ENCODE measurements at places on chromosomes 5 and 9. TPM values are rescaled to one million over a fixed set of nuclear protein-coding genes. Genes with fewer than 3 reads are reported as not detected.

The OBP2B gene
- total RNA-seq: not detected

The PKN3 gene
- 13.3 TPM for total RNA-seq

DNA sequence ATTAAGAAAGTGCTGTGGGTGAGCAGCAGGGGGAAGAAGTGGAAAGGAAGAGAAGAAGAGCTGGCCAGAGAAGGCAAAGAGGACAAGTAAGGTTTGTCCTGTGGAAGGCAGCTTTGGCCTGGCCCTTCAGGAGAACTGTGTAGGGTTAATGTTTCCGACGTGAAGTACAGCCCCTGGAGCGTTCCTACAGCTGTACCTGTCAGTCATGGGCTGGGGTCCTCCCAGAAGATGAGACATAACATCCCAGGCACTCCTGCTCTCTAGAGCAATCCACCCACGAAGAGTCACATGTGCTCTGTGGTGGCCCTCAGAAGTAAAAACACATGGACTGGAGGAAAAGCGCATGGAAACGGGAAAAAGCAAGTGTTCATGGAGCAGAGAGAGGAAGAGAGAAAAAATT is 237.4 kb downstream of the CAAP1 start:
- no peak for DNase-seq

DNA sequence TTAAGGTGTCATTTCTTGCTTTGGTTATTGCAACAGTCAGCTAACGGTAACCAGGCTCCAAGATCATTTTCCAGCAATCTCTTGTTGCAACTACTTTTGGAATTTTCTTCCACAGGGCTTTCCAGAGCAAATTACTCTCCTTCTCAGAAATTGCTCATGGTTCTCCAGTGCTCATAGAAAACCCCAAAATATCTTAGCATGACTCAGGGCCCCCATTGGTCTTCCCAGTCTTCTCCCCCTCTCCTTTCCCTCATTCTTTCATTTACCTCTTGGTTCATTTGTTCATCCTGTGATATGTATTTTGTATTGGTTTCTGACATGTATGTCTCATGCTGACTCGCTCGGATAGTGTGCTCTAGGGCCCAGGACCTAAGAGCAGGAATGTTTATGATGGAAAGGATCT is 35.6 kb downstream of the WWC1 start:
- DNase-seq: no peak

- DNase-seq: no peak
Measured at GRCh38 chr9:22005702-22006606, 3.2 kb downstream of the CDKN2B start.

- DNase-seq: no peak
Measured at GRCh38 chr5:69099302-69099701, 5.5 kb downstream of the SLC30A5 start.

- peak; percentile 49 for DNase-seq
Measured at GRCh38 chr5:76855961-76856360, 6.1 kb downstream of the S100Z start.

GRCh38 chr5:160473681-160474080 is 52.0 kb downstream of the PTTG1 start:
- DNase-seq: no peak

DNA sequence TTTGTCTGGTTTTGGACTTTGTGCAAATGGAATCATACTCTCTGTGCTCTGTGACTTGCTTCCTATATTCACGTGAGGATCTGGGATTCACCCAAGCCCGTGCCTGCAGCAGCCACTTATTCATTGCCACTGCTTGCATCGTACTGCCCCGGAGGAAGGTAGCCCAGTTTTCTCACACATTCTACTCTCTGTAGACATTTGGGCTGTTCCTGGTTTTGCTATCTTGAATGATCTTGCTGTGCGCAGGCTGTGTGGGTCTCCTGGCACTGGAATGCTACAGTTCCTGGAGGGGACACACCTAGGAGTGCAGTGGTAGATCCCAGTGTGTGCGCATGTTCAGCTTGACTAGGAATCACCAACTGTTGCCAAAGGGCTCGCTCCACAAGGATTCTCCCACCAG is 99.2 kb upstream of the BOD1 start:
- DNase-seq: no peak

DNA sequence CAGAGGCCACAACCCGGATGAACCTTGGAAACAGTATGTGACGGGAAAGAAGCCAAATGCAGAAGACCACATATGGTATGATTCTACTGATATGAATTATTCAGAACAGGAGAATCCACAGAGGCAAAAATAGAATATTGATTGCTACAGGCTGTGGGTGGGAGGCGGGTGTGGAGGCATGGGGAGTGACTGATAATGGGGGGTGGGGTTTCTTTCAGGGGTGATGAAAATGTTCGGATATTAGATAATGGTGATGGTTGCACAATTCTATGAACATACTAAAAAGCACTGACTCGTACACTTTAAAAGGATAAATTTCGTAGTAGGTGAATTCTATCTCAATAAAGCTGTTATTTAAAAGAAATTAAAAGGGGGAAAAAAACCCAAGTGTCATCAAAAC is 10.7 kb downstream of the IL4 start:
- DNase-seq: no peak

GRCh38 chr9:14936491-14936890 is 26.3 kb upstream of the FREM1 start:
- DNase-seq: peak; percentile 50

GRCh38 chr9:5552301-5552700 is 42.0 kb downstream of the PDCD1LG2 start:
- DNase-seq: no peak

GRCh38 chr5:168295574-168296201 is 4.2 kb downstream of the WWC1 start:
- peak; percentile 71 for DNase-seq

DNA sequence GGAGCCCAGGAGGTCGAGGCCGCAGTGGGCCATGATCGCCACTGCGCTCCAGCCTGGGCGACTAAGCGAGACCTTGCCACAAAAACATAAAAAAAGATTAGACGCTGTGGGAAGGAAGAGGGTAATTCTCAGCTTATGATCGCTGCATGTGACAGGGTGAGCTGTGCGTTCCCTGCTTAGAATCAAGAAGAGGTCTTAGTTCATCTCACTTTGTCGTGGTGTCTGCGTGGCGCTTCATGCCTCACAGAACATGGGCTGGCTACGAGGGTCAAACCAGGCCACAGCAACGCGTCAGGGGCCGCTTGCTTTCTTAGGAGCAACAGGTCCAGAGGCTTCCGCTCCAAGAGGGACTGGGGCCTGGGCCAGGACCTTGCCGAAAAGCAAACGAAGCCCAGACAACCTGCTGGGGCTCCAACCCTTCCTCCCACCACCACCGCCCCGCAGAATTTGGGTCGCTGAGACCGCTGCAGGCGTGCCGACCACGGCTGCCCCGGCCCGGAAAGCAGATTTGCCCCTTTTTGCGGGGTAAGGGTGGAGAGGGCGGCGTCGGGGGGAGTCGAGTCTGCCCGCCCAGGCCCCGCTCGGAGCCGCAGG is 10.0 kb upstream of the GRIN1 start:
- DNase-seq: peak; percentile 45

DNA sequence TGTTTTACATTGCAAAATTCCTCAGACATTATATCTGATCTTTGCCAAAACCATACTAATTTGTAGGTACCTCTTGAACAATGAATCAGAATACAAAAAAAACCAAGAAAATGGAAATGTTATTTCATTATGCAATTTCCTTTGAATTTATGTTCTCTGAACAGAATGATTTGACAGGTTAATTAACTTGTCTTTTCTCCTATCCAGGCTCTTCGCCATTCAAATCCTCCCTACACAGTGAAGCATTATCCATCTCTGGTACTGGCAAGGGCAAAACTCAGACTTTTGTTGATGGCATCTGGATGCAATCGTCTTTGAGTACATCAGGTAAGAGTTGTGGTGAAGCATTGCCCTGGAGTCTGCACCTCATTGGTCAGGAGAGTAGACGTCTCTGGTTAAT is 655.7 kb upstream of the ITGA1 start:
- DNase-seq: no peak

DNA sequence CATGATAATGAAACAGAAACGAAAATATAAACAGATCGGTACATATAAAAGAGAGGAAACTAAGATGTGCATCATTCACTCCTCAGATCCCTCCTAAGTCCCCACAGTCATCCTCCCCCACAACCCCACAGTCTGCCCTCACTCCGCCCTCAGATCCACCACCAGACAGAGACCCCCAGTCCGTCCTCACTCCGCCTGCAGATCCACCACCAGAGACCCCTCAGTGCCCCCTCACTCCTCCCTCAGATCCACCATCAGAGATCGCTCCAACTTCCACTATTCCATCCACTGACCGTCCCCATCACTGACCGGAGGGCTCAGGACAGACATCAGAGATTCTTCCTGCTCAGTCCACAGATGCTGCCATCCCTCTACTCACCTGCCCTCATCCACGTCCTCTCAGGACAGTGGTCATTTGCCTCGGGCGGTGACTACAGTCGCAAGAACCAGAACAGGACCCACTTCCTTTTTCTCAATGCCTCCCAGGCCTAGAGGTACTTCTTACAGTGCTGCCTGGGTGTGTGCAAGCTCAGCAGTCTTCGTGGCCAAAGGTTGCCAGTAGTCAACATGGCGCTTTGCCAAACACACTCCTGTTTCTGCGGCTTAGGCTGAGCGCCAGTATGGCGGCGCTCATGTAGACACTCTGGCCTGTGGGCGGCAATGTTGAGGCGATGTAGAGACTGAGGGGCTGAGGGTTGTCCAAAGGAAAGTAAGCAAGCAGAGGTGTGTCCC is 8.3 kb upstream of the SPATA31C1 start:
- peak; percentile 88 for DNase-seq

- DNase-seq: no peak
Measured at GRCh38 chr9:88736136-88736637, 201.2 kb downstream of the NXNL2 start.

The INSL6 gene
- not detected for total RNA-seq

DNA sequence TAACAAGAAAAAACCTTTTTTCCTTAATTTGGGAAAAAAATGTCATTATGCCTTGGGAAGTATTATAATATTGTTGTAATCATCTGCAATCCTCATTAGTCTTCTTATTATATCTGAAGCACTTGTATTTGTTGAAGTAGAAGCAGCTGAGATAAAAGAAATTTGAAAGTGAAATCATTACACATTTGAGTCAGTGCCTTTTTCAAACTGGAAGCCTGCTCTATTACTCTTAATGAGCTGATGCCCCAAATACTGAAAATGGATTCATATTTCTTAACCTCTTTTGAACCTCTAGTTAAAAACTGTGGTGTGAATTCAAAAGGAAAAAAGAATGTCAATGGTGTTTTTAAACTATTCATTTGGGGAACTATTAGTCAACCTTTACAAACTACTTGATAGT is 1027.7 kb downstream of the NR2F1-AS1 start:
- no peak for DNase-seq

The CBY3 gene
- total RNA-seq: not detected

DNA sequence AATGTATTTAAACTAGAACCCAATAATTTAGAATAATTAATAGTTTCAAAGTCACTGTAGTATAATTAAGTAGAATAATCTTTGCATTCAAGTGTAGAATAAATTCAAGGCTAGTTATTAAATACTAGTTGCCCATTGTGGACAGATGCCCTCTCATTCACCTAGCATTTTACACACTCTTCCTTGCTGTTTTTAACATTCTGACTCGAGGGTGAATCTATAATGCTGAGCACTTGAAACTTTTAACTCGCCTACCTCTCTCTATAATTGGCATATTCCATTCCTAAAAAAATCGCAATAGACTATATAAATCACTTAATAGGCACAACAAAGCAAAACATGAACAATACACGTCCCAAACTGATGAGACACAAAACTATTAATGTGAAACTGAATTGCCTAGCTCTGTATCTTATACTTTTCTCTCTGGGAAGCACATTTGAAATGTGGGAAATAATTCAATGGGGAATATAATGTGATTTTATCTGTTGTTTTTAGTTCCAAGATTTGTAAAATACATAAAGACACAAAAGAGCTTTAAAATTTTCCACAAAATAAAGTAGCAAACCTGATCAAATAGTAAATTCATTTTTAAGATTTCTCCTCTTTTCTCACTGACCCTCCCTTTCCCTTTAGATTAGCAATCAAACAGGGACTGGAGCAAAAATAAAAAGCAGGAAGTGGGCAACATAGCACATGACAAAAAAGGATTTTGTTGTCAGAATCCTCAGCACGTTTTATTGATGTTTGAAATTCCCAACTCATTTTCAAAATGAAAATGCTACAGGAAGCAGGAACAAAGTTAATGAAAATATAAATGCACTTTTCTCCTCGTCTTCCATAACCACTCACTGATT is 295.6 kb downstream of the PDE4D start:
- DNase-seq: no peak

DNA sequence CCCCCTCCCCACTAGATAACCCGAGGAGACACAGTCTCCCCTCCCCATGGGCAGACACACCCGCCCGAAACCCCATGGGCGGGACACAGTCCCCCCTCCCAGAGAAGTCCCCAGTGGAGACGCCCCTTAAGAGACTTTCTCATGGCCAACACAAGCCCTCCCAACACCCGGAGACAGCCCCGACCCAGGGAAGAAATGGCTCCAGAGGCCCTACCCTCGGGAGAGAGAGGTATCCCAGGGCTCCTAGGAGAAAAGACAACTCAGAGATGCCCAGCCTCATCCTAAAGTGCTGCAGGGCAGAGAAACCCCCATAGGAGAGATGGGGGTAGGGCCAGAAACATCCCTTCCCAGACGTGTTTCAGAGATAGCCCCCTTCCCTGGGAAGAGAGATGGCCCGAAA is 27.4 kb downstream of the PCDH1 start:
- peak; percentile 50 for DNase-seq

GRCh38 chr5:140424135-140424534 is 22.5 kb downstream of the ANKHD1 start:
- no peak for DNase-seq

- DNase-seq: no peak
Measured at GRCh38 chr5:143376911-143377813, 26.3 kb downstream of the NR3C1 start.

The CD14 gene
- 99.8 TPM for total RNA-seq

The MARCOL gene
- not detected for total RNA-seq

The HMCN2 gene
- total RNA-seq: 7.5 TPM

The ABO gene
- 67.1 TPM for total RNA-seq

The PARP8 gene
- total RNA-seq: 54.2 TPM

DNA sequence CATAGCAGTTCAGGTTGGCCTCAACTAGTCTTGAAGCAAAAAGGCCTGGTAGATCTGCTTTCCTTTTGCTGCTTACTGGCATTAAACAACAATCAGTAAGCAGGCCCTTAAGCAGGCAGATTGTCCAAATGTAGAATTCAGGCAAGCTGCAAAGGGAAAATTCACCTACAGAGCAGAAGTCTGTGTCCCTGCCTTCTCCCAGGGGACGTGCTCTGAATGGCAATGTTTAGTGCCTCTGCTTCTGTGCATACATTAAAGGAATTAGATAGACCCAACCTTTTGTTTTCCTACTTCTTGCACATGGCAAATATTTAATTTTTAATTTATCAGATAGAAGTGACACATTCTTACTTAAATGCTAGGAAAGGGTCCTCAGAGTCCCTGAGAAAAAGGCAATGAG is 328.8 kb upstream of the PIK3R1 start:
- DNase-seq: no peak

DNA sequence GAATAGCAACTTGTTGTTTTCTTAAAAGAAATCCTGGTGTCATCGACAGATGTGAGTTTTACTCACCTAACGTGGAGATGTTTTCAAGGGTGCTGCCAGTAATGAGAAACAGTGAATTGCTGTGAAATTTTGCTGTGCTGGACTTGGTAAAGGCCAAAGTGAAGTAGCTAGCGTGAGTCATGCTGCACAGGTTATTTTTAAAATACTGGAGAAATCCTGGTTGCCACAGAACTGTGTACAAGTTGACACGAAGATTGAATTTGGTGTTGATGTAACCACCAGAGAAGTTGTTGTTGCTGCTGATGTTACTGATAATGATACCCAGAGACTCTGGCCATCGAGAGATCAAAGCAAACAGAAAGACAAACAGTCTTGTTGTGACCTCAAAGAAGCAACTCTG is 187.9 kb upstream of the NFIL3 start:
- DNase-seq: no peak

The LCN1 gene
- not detected for total RNA-seq

- DNase-seq: no peak
Measured at GRCh38 chr5:80275347-80275746, 19.5 kb upstream of the SERINC5 start.
